ENCODE measurements at places on chromosomes 12 and 14. TPM values are rescaled to one million over a fixed set of nuclear protein-coding genes. Genes with fewer than 3 reads are reported as not detected.

Gene CMA1
- total RNA-seq = not detected

Gene CDH24
- 7.5 TPM for total RNA-seq

Gene AICDA
- not detected for total RNA-seq

Gene ADCK1
- total RNA-seq = 4.9 TPM

Gene DENND5B
- 25.3 TPM for total RNA-seq

Gene RAB15
- total RNA-seq = 3.8 TPM

Gene POTEG
- not detected for total RNA-seq

Data from M059J (cell line).